Activated CD4-positive, alpha-beta memory T cell treated with anti-CD3 and anti-CD28 coated beads for 36 hours (primary cell): ENCODE measurements at places on chromosomes 7 and 10. TPM values are rescaled to one million over a fixed set of nuclear protein-coding genes. Genes with fewer than 3 reads are reported as not detected.
A peak's percentile ranks its signal among the peaks of the same experiment; 100 is the strongest.

Gene OR9A2
- total RNA-seq, result not detected

Gene CYP26C1
- not detected for total RNA-seq

DNA sequence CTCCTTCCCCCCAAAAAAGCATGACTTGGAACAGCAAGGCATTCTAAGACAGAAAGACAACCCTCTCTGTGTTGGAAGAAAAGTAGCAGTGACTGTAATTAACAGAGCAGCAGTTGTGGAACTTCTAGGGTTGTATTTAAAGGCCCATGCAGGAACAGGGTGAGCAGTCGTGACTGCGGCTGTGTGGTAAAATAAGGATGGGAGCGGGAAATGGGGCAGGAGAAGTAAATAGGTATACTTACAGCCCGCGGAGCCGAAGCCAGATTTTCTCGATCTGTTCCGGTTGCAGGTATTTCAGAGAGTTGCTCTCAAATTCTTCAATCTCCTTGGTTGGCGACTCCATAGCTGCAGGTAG, 179 bp downstream of the PDE1C start:
- no peak for DNase-seq

DNA sequence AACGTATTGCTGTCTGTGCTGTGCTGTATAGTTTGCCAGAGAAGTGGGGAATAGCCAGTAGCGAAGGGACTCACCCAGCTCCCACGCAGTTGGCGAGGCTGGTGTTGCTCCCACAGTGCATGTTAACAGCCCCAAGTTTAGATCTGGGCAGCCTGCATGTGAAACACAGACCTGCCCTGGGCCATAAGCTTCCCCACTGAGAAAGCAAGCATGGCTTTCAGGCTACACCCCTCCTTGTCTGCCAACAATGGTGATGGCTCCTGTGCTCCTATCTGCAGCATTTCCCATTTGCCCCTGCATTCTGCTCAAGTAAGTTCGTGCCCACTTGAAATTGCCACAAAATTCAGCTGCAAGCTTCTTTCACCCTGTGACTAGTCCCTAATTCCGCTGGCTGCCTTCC, 57.5 kb downstream of the IPMK start:
- DNase-seq, result no peak

DNA sequence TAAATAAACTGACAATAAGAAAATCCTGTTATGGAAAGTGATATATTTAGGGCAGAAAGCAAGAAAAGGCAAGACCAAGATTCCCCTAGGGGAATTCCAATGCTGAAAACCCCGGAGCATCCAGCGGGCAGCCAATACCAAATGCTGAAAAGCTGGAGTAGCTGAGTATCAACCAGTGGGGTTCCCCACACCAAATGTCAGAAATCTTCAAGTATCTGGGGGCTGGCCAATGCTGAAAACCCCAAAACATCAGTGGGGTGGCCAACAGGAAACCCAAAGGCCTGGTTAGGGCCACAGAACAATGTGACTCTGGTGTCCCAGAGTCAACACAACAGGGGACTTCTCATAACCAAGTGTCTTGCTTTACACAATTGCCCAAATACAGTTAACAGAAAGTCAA, 271.8 kb upstream of the CACNA2D1 start:
- no peak for DNase-seq

GRCh38 chr10:14584661-14585060, 190.0 kb downstream of the FAM107B start:
- DNase-seq, result peak; percentile 70

DNA sequence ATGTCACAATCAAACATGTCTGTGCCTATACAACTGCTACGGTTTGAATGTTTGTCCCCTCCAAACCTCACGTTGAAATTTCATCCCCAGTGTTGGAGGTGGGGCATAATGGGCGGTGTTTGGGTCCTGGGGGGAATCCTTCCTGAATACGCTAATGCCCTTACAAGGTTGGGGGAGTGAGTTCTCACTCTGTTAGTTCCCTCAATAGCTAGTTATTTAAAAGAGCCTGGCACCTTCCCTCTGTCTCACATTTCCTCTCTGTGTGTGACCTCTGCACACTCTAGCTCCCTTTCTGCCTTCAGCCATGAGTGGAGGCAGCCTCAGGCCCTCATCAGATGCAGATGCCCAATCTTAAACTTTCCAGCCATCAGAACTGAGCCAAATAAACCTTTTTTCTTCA, 129.5 kb downstream of the GRM8 start:
- DNase-seq, result no peak

DNA sequence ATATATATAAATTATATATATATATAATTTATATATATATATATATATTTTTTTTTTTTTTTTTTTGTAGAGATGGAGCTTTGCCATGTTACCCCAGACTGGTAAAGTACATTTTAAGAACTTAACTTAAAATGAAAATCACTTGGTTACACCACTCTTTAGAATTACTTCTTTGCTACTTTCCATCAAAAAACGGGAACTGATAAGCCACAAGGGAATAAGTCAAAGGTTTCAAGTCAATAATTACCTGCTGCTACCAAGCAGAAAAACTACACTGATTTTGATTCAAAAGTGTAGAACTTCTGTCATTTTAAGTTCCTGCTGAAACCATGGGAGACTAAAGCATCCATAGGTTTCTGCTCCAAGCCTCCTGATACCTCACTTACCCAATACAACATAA, 12.2 kb downstream of the PPA1 start:
- no peak for DNase-seq

DNA sequence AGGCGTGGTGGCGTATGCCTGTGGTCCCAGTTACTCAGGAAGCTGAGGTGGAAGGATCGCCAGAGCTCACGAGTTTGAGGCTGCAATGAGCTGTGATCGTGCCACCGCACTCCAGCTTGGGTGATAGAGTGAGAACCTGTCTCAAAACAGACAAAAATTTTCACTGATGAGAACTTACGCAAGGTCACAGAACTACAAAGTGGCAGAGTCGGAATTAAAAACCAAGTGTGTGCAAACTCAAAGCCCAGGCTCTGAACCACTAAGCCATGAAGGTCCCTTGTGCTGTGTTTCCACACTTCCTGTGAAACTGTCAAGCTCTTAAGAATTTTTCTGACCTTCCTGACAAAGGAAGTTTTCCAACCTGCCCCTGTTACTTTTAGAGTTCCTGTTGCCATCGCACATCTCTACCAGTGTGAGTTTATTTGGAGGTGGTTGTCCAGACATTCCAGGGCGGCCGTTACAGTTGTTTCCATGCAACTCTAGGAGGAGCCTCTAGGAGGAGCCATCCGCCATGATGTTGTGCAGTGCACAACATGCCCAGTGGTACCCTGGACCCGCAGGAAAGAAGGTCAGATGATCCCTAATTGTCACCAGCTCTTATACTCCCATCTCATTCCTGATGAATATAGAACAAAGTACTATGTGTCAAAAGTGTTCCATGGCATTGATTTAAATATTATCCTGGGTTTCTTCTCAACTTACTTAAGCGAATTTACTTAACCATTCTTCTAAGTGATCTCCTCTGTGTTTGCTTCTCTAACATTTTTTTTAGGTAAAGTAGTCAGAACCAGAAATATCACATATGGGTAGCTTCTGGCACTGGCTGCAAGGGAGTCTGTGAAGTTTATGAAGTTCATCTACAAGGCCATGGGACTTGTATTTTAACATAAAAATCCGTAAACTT, 49.0 kb upstream of the LYZL1 start:
- no peak for DNase-seq

DNA sequence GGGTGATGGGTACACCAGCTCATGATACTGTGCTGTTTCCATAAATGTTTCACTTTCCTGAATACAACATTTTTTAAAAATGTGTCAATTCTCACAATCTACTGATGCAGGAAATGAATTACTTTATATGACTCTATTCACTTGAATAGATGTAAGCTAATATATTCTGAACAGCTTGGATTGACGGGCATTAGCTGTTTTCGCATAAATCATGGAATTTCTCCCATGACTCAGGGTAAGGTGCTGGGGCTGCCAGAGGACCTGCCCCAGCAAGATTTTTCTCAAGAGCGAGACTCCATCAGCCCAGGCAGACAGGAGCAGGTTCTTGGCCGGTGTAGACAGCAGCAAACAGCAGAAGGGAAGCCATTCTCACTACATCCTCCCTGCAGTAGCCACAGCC, 107.1 kb downstream of the PFKFB3 start:
- DNase-seq, result no peak

GRCh38 chr10:48503293-48503911, 101.5 kb downstream of the ARHGAP22 start:
- no peak for DNase-seq

DNA sequence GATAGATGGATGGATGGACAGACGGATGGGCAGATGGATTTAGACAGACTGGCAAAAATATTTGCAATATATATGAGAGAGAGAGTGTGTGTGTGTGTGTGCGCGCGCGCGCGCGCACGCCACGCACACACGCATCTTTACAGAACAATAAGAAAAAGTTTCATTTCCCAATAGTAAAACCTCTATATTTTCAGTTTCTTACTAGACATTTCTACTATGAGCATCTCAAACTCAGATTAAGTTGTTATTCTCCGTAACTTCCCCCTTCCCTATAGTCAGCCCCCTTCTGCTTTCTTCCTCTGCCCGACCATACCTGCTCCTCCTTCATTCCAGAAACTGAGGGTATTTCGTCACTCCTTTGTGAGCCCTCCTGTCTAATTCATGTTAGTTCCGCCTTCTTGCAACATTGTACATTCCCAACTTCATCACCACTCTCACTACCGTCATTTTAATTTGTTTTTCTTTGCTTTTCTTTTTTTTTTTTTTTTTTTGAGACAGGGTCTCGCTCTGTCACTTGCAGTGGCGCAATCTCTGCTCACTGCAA, 154.4 kb upstream of the SH2B2 start:
- no peak for DNase-seq

DNA sequence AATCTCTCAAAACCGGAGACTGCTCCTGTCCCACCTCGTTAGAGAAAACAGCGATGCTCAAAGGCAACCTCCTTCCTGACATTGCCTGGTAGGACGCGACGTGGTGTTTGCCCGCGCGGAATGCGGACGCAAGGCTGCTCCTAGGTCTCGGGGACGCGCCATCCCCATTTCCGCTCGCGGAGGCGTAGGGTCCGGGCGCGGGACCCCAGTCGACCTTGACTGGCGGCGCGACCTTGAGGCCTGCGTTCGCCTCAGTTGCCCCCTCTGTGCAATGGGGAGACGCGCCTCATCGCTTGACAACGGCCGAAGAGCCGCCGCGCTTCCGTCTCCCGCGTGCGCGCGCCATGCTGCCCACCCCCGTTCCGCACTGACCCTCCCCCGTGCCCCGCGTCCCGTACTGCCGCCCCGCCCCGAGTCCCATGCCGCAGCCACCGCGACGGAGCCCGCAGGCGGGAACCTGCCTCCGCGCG, 412 bp upstream of the PPIA start:
- no peak for DNase-seq

DNA sequence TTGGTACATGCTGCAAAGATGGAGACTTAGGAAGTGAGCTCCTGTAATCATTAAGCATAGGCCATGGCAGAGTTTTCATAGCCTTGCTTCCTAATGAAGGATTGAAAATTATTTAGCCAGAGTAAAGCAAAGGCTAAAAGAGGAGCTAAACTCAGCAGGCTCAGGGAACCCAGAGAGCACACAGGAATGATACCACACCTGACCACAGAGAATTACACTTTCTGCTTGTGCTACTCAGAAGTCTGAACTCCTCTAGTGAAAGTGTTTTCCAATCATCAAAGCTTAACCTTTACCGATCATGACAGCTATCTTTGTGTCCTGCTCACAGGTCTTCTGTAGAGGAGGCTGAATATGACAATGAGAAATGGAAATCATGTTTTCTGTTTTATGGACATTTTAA, 347.7 kb downstream of the OTUD1 start:
- no peak for DNase-seq

DNA sequence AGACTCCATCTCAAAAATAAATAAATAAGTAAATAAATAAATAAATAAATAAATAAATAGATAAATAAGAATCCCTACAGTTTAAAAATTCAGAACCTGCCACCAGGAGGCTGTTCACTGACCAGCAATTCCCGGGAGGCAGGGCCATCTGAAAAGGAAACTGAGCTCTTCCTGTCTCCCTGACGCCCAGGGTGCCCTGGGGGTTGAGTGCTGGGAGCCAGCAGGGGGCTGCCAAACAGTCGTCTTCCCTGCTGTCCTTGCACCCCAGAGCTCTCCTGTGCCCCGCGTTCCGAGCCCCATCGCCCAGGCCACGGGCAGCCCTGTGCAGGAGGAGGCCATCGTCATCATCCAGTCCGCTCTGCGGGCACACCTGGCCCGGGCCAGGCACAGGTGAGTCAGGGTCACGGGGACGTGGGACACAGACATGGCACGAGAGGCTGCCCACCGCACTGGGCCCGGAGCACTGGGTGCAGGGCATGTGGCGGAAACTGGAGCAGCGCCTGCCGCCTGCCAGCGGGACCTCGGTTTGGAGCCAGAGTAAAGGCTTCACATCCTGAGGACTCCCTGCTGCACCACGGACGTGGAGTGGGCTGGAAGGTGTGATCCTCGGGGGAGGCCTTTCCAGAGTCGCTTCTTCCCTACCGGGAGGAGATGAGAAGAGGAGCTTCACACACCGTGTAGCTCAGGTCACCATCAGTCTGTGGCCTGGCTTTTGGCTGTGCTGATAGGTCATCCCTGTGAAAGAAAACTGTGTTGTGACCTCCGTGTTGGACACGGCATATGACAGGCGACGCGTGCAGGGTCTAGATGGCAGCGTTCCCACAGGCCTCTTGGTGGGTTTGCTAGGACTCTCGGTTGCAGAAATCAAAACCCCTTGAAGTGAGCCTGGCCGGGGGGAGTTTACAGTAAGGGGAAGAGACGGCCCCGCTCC, 25.9 kb upstream of the TTYH3 start:
- DNase-seq, result no peak

DNA sequence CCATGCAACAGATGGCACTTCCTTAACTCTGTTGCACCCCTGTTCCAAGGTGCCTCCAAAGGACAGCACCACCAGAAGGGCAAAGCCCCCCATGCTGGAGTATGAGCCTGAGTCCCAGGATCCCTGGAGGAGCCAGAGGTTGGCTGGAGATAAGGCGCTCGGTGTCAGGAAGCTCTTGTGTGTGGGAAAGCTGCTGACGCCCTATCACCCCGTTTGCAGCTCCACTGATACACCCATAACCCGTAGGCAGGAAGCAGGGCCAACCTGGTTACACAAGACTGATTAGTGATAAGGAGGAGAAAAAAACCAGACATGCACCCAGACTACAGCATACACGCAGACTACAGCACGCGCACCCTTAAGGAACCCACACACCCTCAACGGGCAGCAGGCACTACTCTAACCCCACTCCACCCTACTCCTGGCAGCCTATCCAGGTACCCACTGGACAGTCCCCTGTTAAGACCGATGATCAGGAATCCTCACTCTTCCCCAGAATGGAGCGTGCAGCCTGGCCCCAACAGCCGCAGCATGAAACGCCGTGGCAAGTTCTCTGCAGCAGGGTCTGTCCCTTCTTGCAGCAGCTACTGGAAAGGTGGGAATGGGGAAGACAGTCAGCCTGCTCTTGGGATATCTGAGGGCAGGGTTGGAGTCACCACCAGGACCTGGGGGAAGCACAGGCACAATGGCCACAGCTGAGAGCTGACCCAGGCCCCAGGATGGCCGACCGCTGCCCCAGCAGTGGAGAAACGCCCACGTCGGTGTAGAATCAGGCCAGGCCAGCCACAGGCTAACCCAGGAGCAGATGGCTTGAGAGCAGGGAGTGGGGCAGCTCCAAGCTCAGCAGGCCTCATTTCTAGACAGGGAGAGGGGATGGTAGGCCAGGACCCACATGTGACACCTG, 38.3 kb upstream of the TUBB8 start:
- no peak for DNase-seq
